Cerebellum (tissue), 4 donors: ENCODE measurements at places on chromosomes 5 and 9. TPM values are rescaled to one million over a fixed set of nuclear protein-coding genes. Genes with fewer than 3 reads are reported as not detected.

DNA sequence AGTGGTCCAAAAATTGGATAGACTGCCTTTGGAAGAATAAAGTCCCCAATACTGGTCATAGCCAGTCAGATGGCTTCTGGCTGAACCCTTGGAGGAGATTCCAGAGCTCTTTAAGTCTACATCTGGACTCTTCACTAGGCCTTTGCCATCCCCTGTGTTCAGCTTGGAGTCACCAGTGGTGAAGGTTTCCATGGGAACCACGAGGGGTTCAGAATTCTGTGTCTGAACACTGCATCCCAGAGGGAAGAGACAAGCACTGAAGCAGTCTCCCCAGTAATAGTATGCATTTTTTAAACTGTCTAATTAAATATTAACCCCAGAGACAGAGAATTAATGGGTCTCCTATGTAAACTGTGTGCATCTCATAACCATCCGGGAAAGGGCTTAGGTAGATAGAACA lies 38.2 kb downstream of the POU4F3 start:
- DNase-seq = no peak

C5orf52 gene
- total RNA-seq = not detected

- no peak for DNase-seq
Measured at GRCh38 chr9:92738661-92739081, 26.0 kb downstream of the BICD2 start.

DNA sequence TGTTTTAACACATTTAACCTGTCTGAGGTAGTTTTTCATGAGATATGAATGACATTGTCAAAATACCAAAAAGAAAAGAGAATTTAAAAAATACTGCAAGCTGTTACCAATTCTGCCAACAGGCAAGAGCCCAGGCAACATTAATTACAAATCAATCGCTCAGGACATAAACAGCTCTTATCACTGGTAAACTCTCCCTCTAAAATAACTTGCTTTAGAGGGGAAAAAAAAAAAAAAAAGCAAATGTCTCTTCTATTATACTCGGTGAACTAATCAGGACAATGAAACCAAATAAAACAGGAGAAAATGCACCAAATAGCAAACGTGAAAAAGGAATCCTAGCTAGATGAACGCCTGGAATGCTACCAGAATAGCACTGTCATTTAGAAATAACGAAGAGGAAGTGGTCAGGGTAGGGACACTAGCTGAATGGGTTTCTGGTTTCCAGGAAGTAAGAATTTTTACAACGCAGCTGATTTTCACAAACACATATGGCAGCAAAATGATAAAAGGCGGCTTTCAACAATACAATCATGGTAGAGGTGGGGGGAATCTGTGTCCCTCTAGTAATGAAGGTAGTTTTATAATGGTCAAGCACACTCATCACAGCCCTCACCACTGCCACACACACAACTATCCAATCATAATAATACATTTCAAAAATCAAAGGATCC lies 94.9 kb downstream of the DENND1A start:
- DNase-seq = no peak

- DNase-seq = no peak
Measured at GRCh38 chr5:141904551-141904950, 19.1 kb upstream of the DELE1 start.

ZNF608 gene
- 86.3 TPM for total RNA-seq

DNA sequence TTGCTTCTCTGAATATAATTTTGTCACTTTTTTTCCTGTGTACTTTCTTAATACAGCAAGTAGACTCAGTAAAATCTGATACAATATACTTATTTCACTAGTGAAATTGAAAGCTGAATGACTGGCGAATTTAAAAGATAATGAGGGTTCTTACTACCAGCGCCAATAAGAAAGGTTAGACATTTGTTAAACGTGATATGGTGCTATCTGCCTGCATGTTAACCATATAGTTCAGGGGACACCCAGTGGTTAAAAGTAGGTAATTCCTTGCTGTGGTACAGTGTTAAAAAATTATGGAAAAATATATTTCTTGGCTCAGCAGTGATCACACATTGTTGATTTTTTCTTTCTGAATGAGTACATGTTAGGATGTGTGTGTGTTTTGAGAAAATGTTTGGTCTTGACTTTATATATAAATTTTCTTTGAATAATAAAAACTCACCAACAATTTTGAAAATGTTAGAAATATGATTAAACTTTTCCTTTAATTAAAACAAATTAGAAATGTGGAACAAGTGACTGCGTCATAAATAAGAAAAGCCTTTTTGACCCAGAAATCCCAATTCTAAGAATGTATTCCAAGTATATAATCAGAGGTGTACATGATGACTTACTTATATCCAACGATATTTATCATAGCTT lies 25.8 kb downstream of the CAST start:
- DNase-seq = peak; percentile 30

GRCh38 chr5:171938358-171938757 lies 68.1 kb downstream of the FBXW11 start:
- no peak for DNase-seq

- DNase-seq = no peak
Measured at GRCh38 chr5:175250426-175250825, 193.6 kb downstream of the DRD1 start.

QRFP gene
- total RNA-seq = not detected

STPG3 gene
- not detected for total RNA-seq

GRCh38 chr5:59257488-59258400 lies 635.8 kb downstream of the PDE4D start:
- DNase-seq = no peak

GRCh38 chr9:107976767-107977166 lies 487.2 kb upstream of the KLF4 start:
- DNase-seq = no peak

DNA sequence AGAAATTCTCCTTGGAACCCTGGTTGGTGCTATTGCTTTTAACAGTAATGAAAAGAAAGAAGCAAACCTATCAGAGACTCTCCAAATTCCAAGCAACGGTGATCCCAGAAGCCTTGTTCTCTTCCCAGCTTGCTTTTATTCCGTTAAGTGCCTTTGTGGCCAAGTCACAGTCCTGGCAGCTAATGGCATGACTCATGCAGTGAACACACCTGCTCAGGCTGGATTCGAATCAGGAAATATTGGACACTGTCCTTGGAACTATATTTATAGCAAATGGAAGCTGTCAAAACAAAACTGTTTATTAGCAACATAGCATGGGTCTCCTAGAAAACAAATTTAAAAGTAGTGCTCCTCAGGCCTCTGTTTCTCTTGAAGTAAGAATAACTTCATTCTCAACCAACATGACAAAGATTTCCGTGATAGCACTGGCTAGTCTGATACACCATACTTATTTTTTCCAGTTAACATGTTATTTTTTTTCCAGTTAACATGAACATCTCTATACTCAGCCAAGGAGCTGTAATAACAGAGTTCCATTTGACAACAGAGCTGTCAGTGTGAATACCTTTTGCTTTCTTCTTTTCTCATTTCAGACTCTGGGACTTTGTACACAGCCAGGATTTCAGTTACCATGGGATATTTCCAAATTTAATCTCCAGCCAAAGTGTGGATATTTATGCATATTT lies 502.4 kb downstream of the GADD45G start:
- peak; percentile 84 for DNase-seq

GHR gene
- 7.3 TPM for total RNA-seq

GRCh38 chr5:78605611-78606010 lies 43.0 kb downstream of the LHFPL2 start:
- no peak for DNase-seq

FOXD4L4 gene
- total RNA-seq = 0.45 TPM

OMD gene
- 3.4 TPM for total RNA-seq

GRCh38 chr9:38713426-38713825 lies 6.5 kb downstream of the FAM240B start:
- DNase-seq = no peak

SLC1A3 gene
- total RNA-seq = 562 TPM

GRCh38 chr9:134329576-134329855 lies 3.3 kb downstream of the RXRA start:
- DNase-seq = no peak

SPATA31A3 gene
- not detected for total RNA-seq

- DNase-seq = no peak
Measured at GRCh38 chr9:34559624-34560455, 29.7 kb downstream of the CNTFR start.

CDO1 gene
- total RNA-seq = 63.2 TPM

POU5F2 gene
- 8.7 TPM for total RNA-seq

GRCh38 chr9:72696511-72696910 lies 175.1 kb downstream of the TMC1 start:
- DNase-seq = no peak
